ENCODE measurements at places on chromosomes 12 and 14.

DNA sequence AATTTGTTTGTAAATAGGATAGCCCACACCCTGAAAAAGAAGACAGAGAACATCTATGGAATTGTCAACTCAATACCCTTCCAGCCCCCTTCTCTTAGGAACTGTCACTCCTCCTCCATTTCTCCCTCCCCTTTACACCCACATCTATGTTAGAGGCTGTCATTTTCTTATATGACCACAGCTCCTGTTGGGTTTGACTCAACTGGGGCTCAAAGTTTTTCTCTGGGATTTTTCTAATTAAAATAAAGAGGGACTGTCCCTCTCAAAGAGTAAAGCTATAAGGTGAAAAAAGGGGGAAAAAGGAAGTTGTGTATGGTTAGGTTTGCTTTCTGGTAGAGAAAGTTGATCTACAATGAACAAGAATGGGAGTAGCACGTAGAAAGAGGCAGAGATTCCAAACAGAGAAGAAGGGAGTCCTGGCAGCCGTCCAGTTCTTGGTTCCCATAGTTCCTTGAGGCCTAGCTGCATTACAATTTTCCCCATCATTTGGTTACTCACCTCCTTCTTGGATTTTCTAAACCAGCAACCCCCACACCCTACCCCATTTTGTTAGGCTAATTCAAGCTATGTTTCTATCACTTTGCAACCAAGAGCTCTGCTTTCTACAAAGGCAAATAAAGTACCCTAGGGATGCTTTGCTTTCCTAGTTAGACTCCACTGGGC, 44.3 kb upstream of the STK38L start:
- no peak for DNase-seq

GRCh38 chr12:47819138-47819895, 386 bp downstream of the HDAC7 start:
- DNase-seq = no peak

DNA sequence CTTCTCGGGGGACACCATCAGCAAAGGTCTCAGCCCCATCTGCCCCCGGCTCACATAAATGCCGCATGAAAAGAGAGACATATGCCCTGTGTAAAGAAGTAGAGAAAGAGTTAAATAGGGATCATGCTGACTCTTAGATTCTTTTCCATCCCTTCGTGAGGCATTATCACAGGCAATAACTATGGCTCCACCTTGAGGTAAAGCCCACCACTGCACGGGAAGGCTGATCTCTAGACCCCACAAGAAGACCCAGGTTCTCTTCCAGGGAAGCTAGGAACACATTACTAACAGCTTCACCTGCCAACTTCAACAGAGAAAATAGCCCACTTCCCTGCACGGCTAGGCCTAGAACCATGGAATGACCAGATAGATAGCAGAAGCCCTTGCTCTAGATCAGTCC, 14.1 kb upstream of the NOP2 start:
- no peak for DNase-seq

DNA sequence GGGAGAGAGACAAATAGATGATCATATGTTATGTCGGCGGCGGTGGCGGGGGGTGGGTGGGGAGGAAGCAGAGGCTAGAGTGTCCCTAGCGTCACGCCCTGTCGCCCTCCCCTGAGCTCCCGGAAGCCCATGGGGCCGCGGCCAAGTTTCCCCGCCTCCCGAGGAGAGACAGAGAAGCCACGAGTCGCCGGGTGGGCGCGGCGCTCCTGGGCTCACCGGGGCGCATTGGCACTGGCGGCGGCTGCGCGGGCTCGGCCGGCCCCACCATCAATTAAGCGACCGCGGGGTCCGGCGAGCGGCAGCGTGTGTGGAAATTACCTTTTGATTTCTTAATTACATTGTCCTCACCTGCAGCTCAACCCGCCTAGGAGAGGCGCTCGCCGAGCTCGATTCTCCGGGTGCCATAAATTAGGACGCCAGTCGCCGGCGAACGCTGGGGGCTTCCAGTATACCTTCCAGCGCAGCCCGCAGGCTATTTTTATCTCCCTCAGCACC, 119.9 kb upstream of the LHX5 start:
- no peak for DNase-seq

GRCh38 chr12:18849761-18850160, 111.8 kb downstream of the CAPZA3 start:
- no peak for DNase-seq

- no peak for DNase-seq
Observed at GRCh38 chr12:24719293-24719721, 229.6 kb downstream of the BCAT1 start.

DNA sequence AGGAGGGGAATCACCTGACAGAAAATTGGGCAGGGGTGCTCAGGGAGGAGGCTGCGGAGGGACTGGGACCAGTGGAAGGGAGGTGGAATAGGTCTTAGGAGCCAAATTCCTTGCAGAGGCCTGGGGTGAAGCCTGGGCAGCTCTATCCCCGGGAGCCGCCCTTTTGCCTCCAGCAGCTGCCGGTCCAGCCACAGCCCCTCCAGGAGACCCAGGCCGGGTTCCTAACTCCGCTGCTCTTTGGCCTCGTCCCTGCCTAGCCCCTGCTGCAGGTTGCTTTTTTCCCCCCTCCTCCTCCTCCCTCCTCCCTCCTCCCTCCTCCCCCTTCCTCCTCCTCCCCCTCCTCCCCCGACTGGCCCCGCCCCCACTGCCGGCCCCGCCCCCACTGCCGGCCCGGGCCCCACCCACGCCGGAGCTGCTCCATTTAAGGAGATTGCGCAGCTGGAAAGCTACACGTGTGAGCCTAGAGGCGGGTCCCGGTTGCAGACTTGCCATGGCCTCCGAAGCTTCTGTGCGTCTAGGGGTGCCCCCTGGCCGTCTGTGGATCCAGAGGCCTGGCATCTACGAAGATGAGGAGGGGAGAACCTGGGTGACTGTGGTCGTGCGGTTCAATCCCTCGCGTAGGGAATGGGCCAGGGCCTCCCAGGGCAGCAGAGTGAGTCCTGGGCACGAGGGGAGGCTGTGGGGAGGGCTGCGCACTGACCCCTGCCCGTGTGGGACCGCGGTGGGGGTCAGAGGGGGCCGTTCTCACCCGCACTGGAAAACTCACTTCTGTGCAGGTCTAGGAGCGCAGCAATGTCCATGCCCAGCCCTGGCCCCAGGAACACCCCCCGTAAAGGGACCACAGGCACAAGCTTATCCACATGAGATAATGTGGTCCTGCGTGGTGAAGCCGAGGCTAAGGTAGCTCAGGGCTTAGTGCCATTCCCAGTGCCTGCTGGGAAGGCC, at the start of gene TCL1B:
Gene TCL1B, plus strand, starts transcription at position 449 of the 945 bp plus-strand sequence. Its CDS starts 42 bp downstream, at position 491.
- DNase-seq = no peak

- DNase-seq = no peak
Observed at GRCh38 chr14:58177125-58177524, 22.8 kb upstream of the ACTR10 start.

- DNase-seq = no peak
Observed at GRCh38 chr12:116832353-116832752, 48.9 kb downstream of the HRK start.

GRCh38 chr12:19412844-19413243, 26.4 kb upstream of the AEBP2 start:
- DNase-seq = no peak

DNA sequence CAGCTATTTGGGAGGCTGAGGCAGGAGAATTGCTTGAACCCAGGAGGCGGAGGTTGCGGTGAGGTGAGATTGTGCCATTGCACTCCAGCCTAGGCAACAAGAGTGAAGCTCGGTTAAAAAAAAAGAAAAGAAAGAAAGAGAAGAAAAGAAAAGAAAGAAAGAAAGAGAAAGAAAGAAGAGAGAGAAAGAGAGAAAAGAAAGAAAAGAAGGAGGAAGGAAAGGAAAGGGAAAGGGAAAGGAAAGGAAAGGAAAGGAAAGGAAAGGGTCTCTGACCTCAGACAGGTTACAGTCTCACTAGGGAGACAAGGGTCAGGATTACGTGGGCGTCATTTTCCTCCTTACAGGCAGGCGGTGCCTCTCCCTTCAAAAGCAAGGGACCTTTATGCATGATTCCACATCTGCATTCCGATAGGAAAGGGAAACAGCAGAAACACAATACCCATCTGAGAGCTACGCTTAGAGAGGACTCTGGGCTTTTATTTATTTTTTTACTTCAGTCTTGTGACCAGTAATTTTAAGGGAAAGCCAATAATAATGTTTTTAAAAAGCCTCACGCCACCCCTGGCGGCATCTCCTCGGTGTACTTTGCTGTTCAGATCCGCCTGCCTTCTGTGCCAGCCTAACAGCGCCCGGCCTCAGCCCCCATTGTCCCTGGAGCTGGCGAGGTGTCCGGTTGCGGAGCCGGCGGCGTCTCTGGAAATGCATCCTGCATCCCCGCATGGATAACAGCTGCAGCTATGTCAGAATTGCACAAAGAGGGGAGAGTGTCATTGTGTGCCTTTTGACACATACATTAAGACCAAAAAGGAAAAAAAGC, 945 bp upstream of the HIP1R start:
- no peak for DNase-seq

- DNase-seq = no peak
Observed at GRCh38 chr14:54711812-54712464, 145.0 kb downstream of the SAMD4A start.

DNA sequence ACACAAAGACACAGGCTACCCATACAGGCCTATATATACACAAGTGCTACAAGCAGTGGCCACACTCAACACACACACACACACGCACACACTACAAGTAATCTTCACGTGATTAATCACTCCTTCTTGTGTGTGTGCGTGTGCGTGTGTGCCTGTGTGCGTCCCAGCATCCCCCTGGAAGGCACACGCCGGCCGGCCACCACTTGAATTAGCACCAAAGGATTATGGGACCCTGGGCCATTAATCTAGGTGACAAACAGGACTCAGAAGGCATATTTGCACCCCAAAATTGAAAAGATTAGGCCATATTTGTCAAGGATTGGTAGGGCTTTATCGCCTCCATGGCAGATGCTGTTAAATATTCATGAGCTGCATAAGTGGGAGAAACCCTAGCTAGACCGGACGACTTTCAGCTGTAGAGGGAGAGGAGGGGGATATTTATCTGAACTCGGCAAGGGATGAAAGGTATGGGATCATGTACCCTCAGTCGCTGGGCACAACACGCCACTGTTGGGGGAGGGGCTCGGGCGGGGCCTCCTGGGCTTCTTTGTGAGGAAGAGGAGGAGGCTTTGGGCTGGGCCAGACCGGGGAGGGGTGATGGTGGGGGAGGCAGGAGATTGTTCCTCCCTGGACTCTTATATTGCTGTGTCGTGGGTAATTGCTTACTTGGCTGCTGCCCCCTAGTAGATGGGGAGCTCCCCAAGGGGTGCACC, 89.6 kb upstream of the LHX5 start:
- no peak for DNase-seq

DNA sequence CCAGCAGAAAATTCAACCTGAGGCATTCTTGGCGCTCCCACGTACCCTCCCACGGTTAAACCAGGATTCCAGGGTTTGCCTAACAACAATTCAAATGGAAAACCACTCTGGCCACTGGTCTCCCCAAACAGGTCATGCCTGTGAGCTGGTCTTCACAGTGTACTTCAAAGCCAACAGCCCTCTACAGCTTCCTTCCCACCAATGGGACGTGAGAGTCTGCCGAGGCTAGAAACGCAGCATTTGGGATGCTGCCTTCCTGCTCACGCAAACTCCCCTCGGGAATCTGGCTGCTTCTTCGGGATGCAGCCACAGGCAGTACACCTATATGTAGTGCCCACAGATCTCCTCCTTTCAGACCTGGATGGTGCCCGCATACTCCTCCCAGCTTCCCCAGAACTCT, 149.1 kb downstream of the KLHL28 start:
- no peak for DNase-seq

Measured in brain pericyte (primary cell).